Fibroblast of villous mesenchyme (primary cell): ENCODE measurements at places on chromosomes 3 and 15. TPM values are rescaled to one million over a fixed set of nuclear protein-coding genes. Genes with fewer than 3 reads are reported as not detected.

DNA sequence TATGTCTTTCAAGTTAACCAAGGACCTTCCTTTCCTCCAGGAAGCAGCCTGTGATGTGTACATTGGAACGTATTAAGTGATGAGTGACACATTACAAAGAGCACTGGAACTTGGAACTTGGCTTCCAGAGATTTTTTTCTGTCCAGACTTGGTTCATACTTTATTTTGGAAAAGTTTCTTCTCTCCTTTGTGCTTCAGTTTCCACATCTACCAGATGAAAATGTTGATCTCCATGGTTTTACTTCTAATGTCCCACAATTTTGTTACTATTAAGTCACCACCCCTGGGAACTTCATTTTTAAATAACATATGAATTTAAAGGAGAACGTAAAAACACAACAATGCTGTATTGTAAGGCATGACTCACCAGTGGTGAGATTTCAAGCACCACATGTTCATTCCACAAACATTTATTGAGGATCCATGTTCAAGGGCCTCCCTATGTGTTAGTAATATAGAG is 290.7 kb upstream of the LMCD1 start:
- DNase-seq = no peak

- DNase-seq = peak; percentile 28
Observed at GRCh38 chr3:122988508-122988907, 39.1 kb downstream of the SEMA5B start.

DNA sequence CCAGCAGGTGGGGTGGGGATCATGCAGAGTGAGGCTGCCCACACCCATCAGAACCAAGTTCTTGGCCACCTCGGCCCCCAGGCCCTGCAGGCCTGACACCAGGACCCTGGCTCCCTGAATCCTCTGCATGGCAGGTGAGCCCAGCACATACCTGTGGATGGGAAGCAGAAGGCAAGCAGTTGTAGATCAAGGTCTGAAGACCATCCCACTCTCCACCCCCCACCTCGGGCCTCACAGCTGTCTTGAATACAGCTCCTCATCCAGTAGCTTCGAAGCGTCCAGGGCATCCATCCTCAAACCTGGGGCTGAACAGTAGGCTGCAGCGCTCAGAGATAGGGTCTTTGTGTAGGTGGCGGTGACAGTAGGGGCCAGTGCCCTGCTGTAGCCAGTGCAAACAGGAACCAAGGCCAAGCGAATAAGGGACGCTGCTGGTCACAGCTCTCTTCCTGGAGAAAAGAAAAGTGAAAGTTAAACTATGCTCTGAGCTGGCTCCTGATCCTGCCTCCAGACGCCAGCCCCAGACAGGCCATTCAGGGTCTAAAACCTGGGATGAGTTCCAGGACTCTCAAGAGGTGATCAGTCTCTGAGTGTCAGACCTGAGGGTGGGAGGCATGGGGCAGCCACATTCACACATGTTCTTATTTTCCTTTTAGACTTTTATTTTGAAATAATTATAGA is at the start of gene UBA7:
Gene UBA7 (minus strand): TSS at position 457 of the 678 bp plus-strand sequence. CDS start 166 bp downstream, at position 291.
- DNase-seq = peak; percentile 81

BOC gene
- total RNA-seq = 10.6 and 14.2 TPM in 2 replicates
